ENCODE measurements at places on chromosomes 12 and 14. TPM values are rescaled to one million over a fixed set of nuclear protein-coding genes. Genes with fewer than 3 reads are reported as not detected.

The KRT2 gene
- total RNA-seq: not detected

The ASPG gene
- under 0.01 TPM for total RNA-seq

The TMPRSS12 gene
- not detected for total RNA-seq

The KITLG gene
- 46.7 TPM for total RNA-seq

The SYCP3 gene
- total RNA-seq: 0.49 TPM

The PRH2 gene
- total RNA-seq: not detected

The CD69 gene
- 0.25 TPM for total RNA-seq

The TEAD4 gene
- total RNA-seq: 0.25 TPM

The CLEC4A gene
- 0.25 TPM for total RNA-seq

The MORN3 gene
- total RNA-seq: 4.4 TPM

Data from temporal lobe (tissue), 4 donors.